ENCODE measurements at places on chromosomes 3 and 15.
A peak's percentile ranks its signal among the peaks of the same experiment; 100 is the strongest.

GRCh38 chr15:49706805-49707204 is 86.0 kb downstream of the DTWD1 start:
- DNase-seq, result no peak

DNA sequence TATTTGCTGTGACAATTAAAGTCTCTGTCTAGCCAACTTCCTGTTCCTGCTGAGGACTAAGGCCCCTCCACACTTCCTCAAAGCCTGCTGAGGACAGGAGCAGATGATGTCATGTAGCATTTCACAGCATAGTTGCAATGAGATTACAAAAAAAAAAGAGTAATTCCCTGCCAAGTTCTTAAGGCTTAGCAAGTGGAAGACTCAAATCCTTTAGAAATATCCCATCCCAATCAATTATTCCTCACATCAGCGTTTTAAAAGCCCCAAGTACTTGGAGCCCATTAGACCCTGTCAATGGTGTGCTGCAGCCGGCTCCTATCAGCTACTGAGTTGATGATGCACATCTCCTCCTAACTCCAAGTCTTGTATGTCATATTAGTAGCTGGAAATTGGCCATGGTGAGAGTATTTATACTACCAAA is 51.7 kb downstream of the TRANK1 start:
- DNase-seq, result no peak

GRCh38 chr3:69283496-69283895 is 102.4 kb downstream of the FRMD4B start:
- no peak for DNase-seq

DNA sequence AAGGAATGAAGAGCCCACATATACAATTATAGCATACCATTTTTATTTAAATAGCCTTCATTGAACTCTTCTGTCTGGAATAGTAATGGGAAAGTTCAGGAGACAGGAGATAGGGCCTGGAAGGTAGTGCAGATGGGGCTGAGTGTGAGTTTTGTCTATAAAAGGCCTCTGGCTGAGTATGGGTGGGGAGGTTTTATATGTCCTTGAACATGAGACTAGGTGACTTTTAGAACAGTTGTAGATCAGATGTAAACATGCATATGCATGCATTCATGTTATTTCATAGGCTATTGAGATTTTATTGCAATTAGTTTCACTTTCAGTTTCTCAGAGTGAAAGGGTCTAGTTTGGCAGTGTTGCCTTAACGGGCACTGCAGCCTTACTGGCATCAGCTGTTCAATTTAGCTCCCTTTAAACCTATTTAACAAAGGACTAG is 27.1 kb downstream of the CGGBP1 start:
- no peak for DNase-seq

- DNase-seq, result peak; percentile 44
Measured at GRCh38 chr15:96358001-96358801, 27.7 kb downstream of the NR2F2 start.

DNA sequence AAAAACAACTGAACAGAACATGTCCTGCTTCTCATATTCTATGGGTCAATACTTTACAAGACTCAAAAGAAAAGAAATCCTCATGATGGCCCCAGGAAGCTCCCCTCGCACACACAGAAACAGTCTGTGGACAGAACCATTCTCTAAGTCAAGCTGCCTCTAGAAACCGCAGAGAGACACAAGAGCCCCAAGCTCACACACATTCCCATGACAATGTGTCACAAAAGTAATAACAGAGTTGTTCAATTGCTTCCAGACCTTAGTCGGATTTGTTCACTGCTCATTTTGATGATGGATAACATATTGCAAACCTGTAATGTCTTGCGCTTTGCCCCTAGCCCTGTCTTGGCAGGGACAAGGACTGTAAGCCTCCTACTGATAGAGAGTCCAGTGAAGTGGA is 60.9 kb downstream of the UMPS start:
- no peak for DNase-seq

DNA sequence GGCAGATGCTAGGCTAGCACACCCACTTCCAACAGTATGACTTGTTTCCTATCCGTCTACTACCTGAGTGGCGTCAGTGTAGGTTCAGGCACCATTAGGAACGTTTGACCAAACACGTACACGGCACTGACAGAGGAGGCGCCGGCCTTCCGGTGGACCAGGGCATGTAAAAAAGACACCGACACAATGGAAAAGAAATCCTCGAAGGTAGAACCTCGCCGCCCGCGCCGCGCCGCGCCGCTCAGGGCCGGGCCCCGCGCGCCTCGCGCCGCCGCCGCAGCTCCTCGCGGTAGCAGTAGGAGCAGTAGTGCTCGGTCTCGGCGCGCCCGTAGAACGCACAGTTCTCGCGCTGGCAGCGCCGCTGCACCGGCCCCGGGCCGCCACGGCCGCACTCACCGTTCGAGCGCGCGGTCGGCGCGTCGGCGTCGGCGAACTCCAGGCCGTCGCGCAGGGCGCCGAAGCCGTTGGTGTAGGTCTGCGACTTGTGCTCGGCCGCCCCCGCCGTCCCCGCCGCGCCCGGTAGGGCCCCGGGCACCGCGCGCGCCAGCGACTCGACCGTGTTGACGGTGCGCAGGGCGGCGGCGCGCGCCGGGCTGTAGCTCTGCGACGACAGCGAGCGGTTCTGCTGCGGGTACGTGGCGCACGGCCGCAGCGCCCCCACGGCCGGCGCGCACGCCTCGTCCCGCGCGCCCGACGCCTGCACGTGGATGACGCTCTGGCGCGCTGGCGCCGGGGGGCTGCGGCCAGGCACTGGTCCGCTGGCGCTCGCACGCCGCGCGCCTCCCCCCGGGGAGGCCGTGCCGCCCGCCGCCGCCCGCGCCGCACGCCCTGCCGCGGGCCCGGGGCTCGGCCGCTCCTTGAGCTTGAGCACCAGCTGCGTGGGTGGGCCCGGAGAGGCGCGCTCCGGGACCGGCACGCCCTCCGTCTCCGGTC is 156.7 kb downstream of the KLF13 start:
- DNase-seq, result peak; percentile 44

DNA sequence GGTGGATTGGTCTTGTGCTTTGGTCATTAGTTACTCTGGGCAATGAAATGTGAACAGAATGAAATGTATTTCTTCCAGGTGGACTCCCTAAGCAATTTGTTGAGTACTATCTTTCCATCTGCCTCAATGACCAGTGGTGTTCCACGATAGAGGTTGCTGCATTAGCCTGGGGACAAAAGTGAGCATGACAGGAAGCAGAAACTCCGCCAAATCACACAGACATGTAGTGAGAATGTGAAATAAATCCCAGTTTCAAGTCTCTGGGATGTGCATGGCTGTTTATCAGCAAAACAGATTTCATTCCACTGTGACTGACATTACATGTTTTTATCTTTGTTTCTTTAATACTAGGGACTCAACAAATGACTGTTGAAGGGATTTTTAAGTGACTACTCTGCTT is 63.3 kb upstream of the DCBLD2 start:
- no peak for DNase-seq

DNA sequence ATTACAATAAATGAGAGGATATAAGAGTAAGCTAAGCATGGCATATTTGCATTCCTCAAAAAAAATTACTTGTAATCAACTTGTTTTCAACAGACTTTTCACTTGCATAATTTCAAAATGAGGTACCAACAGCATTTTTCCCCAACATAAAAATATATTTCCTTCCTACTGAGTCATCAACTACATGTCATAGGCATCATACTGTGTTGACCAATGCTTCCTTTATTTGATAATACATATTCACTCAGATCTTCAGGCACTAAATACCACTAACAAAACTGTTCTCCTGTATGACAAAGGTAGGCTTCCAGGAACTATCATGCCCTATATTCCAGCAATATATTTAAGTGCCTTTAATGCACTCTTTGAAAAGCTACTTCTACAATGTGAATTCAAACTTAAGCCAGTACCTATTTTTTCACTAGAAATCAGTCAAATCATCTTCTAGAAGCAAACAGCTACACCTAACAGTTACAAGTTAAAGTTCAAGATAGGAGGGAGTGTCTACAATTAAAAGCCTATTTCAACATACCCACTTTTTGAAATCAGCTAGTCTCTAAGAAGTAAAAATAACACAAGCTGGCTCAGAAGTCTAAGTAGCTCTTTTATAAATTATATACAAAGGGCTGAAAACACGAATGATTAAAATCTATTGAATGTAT is 11.3 kb downstream of the ADAM10 start:
- no peak for DNase-seq

DNA sequence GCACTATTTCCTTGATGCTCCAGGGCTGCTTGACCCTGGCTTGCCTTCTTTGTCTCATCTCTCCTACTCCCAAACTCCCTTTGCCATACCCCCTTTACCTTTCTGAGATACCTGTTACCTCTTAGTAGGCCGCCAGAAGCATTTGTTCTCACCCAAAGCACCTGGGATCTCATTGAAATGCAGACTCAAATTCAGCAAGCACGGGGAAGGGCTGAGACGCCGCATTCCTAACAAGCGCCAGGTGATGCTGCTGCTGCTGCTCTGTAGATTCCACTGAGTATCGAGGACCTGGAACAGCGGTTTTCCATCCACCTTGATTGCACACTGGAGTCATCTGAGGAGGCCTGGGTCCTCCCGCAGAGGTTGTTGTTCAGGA is 91.8 kb downstream of the TMEM266 start:
- no peak for DNase-seq

DNA sequence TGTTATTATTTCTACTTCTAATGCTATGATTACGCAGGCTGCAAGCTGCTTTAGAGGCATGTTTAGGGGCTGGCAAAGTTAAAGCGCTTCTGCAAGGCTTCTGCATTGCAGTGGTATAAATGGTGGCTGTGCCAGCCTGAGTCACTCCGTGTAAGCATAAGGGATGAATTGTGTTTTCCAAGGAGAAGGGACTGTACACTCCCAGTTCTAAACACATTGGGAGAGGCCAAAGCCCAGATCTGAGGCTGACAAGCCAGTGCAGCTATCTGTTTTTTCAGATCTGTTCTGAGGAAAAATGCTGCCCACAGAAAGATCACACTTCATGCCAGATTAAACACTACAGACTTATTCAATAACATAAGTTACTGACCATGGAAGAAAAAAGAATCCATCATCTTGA is 83.8 kb downstream of the PRICKLE2 start:
- no peak for DNase-seq

GRCh38 chr15:92565351-92566125 is 90.0 kb downstream of the FAM174B start:
- DNase-seq, result no peak

DNA sequence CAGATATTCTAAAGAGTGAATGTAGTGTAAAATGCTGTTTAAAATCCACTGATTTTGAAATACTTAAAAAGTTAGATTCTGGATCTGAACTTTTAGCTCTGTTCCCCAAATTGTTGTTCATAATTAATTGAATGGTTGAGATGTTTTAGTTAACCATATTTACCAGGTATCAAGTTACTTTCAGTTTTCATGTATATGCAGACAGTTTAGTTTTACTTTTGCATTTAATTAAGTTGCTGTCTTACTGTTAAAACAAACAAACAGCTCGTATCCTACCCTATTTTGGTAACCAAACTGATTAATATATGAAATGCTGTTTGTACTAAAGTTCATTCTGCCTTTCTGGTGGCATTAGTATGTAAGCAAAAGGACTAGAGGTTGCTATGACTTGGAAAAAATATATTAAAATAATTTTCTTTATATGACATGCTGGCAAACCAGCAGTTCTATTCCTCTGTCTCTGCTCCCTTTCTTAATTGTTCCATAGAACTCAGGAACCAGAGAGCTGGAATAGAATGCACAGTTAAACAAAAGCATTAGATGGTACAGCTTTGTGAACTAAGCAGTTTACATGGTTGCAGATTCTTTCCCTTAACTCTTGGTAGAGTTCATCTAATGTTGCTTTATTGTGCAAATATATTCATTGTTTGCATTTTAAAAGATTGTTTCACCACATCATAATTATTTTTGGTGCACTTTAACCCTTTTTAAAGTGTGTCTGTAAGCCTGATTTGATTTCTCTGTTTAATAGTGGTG is 39.5 kb upstream of the SCAANT1 start:
- no peak for DNase-seq

- no peak for DNase-seq
Measured at GRCh38 chr15:29361560-29361959, 91.9 kb upstream of the NSMCE3 start.

DNA sequence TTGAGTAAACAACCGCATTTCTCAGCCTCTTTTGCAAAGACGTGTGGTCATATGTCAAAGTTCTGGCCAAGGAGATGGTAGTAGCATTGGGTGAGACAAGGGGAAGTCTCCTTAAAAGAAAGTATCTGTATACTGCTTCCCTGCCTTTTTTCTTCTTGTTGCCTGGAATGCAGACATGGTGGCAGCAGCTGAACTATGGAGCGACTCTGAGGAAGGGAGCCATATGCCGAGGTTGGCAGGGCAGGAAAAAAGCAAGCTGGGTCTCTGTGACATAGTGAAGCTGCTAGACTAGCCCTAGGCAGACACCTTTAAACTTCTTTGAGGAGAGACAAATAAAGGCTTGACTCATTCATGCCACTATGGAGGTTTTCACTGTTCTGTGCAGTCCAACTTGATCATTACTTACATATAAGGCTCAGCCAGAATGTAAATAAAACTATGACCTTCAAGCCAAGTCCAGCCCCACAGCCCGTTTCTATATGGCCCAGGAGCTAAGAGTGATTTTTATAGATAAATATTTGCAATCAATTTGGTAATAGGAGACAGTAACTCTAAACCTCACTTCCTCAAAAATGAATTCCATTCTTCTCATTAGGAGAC is 30.6 kb upstream of the PRICKLE2 start:
- DNase-seq, result no peak

- DNase-seq, result no peak
Measured at GRCh38 chr15:29571792-29572431, 250.4 kb downstream of the TJP1 start.

DNA sequence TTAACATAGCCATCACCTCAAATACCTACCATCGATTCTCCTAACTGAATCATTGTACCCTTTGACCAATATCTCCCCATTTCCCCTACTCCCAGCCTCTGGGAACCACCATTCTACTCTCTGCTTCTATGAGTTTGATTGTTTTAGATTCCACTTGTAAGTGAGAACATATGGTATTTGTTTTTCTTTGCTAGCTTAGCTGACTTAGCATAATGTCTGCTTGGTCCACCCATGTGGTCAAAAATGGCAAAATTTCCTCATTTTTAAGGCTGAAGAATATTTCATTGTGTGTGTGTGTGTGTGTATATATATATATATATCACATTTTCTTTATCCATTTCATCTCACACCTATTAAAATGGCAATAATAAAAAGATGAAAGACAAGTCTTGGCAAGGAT is 469.3 kb downstream of the FHIT start:
- DNase-seq, result no peak

DNA sequence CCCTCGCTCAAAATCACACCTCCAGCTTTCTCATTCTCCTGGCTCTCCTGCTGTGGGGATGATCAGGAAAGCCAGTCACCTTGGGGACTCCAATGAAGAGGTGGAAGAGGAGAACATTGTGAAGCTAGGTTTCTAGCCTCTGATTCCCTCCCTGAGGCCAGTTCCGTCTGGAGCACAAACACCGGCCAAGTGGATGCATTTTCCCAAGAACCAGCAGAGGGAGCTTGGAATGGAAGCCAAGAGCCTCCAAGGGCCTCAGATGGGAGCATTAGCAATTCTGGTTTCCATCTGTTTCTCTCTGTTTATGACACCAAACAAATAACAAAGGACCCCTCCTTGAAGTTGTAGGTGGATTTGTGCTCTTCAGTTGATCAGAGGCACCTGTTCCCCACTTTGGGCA is 40.6 kb upstream of the NMNAT3 start:
- DNase-seq, result no peak
